Right atrium auricular region (tissue), 2 donors: ENCODE measurements at places on chromosomes 16 and 17.

DNA sequence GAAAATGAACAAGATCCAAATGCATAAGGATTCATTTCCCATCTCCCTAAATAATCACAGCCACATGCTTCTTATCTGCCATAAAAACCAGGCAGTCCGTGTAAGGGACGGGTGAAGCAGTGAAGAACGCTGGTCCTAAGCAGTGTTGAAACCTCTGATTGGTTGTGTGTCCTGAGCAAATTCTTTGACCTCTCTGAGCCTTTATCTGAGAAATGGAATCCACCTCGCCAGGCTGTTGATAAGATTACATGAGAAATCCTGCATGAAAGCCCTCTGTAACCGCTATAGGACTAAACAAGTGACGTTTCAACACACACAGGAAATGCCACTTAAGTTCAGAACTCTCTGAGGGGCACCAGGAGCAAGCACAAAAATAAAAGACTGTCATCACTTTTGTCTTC is 26.8 kb downstream of the GAS7 start:
- DNase-seq: no peak

- DNase-seq: no peak
Measured at GRCh38 chr17:36000732-36001109, 632 bp downstream of the CCL15 start.

DNA sequence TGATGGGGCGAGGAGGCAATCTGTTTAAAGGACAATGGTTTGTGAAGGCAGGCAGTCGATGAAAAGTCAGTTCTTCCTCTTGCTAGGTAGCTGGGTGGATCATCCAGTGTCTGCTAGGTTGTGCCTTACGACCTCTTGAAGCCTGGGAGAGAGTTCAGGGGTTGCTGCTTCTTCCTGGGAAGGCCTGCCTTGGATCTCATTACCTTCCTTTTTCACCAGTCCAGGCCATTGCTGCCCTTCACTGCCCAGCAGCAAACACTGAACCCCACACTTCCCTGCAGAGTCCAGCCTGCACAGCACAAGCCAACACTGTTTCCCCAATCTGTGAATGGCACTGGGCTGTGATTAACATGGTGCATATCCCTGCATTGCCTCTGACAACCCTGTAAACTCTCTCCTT is 24.7 kb downstream of the HS3ST2 start:
- no peak for DNase-seq

- DNase-seq: no peak
Measured at GRCh38 chr17:2776589-2777241, 19.5 kb upstream of the RAP1GAP2 start.
